ENCODE measurements at places on chromosomes 3 and 15.

DNA sequence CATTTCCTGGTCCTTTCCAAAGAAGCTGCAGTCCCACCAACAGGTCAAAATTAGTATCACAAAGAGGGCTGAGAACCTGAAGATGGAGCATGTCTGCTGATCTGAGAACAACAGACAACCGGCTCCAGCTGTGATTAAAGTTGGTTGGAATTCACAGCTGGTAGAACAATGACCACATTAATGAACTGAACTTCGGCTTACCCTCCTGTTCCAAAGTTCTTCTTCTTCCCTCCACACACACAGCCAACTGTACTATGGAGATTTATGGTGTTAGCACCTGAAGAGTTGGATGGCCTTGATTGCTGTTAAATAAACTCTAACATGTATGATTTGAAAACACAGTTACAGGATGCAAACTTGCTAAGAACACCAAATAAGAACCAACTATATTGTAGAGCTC, 27.4 kb upstream of the ROPN1 start:
- peak; percentile 2 for DNase-seq

DNA sequence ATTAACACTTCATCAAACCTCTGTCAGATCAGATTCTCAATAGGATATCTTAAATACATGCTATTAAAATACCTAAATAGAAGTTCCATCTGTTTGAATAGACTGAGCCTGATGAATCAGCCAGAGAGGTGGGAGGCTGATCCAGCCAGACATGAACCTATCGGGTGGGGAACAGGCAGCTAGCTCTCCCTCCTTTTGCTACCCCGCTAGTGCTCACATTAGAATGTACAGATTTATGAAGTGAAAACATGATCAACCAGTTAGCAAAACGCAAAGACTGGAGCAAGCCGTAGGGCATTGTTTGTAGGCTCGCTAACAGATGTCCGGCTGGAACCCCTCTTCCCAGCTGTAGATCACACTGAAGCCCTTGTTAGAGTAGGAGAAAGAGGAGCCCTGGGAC, 54.4 kb downstream of the GTF2E1 start:
- no peak for DNase-seq

GRCh38 chr3:58155838-58156237, 54.9 kb downstream of the DNASE1L3 start:
- DNase-seq: no peak

DNA sequence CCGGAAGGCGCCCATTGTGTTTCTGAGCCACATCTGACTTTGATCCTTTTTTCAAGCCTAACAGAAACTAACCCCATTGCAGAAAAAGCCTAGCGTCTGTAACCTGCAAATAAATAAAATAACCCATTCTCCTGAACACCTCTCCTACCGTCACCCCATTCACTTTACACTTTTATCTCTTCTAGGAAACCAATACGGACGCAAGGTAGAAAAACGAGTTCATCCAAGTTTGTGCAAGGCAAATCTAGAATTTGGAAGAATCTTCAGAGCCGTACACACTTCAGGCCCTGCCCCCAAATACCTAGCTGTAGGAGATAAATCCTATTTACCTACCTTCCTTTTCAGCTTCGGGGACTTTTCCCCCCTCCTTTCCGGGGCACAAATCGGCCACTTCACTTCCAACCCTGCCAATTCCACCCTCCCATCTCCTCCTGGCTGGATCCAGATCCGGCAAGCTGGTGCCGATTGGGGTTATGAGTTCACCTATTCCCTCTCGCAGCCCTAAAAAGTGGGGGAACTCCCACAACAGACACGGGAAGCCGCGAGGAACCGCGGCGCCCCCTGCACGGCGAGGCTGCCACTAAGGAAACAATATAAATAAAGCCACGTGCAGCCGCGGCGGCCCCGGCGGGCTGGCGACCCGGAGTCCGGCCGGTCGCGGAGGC, 987 bp downstream of the PRTG start:
- no peak for DNase-seq

- no peak for DNase-seq
Observed at GRCh38 chr15:56325186-56325585, 40.0 kb upstream of the TEX9 start.

DNA sequence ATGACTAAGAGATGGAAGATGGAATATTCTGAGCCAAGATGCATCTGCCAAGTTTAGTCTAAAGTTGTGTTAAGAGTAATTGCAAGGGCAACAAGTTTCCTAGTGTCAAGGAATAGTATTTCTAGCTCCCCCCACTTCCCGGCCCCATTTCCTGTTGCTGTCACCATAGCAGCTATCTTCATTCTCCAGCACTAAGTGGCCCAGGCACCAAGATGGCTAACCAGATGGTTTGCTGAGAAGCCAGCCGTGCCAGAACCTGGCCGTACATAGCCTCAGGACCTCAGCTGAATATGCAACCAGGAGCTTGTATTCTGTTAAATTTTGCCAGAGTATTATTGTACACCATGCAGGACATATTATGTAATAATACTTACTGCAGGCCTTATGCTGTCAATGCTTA, 108.8 kb upstream of the UMPS start:
- DNase-seq: no peak

- DNase-seq: no peak
Observed at GRCh38 chr15:40637221-40637745, 43.2 kb downstream of the KNL1 start.
